Stimulated activated CD4-positive, alpha-beta T cell treated with anti-CD3 and anti-CD28 coated beads, TNF-alpha, amount 100 ng/mL, for 4 hours (primary cell): ENCODE measurements at places on chromosomes 1 and 21.

DNA sequence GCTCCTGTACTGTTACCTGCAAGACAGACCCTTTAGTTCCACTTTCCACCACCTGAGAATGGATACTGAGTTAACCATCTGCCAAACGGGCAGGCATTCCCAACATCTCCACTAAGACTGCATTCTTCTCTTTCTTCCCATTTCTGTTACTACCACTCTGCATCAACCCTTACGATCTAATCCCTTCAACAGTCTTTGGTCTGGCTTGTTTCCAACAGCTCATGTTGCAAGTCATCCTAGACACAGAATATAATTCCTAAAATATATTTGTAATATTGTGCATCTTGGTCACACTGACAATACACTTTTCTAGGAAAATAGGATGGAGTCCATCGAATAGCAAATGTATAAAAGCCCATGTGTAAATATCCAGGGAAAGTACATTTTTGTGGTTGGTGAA lies 166.7 kb downstream of the SIPA1L2 start:
- no peak for DNase-seq

DNA sequence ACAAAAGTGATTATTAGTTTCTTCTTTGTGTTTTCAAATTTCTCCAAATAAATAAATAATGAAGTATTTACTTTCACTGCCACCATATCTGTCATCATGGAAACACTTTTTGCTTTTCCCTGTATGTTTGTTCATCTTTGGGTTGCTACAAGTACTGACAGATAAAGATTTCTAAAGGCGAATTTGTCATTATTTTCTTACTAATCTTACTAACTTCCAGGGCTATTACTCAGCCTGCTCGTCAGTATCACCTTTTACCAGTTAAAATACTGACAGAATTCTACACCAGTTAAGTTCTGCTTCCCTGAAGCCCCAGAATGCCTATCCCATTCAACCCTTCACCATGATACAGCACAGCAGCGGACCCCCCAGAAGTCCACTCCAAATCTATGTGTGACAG lies 106.1 kb downstream of the CDC42BPA start:
- no peak for DNase-seq

DNA sequence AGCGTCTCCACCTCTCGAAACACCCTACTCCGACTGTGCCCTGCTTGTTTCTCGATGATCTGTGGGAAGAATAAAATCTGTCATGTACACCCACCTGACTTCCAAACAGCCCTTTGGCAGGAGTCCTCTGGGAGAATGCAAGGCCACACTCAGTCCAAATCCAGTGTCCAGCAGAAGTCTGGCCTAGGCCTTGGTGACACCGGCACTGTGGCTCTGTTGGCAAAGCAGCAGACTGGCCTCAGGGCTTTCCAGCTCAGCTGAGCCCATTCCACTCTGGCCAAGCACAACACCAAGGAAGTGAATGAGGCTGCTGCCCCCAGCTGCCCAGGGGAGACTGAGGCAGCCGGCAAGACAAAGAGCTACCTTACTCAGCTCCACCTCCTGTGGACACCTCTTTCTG lies 25.1 kb upstream of the KNCN start:
- DNase-seq = no peak

- no peak for DNase-seq
These were observed 54.1 kb downstream of the CD46 start for GRCh38 chr1:207805841-207806421.

DNA sequence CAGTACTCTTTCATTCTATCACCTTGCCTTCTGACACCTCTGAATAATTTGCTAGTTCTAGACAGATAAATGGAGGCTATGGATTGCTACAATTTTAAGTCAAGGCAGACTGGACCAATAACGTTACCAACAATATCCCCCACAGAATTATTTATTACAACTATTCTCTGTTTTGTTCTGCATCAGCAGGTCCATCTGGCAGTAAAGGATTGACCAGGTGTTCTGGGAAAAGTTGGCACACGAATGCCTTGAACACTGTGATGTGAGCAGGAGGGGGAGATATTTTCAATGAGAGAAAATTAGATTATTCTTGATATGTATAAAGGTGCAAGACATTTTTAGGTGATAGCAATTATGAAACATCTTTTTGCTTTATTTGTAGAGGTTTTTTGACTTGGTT lies 718.8 kb upstream of the TMPRSS15 start:
- DNase-seq = no peak

GRCh38 chr21:25402134-25402961 lies 204.9 kb downstream of the MRPL39 start:
- DNase-seq = no peak

GRCh38 chr1:44700573-44700972 lies 26.1 kb downstream of the ARMH1 start:
- no peak for DNase-seq
